ENCODE measurements at places on chromosomes 6 and 20. TPM values are rescaled to one million over a fixed set of nuclear protein-coding genes. Genes with fewer than 3 reads are reported as not detected.

Gene MUCL3
- total RNA-seq, result not detected

Gene TP53TG5
- total RNA-seq, result not detected

Gene GLP1R
- not detected for total RNA-seq

Gene RAET1L
- total RNA-seq, result not detected

Gene RSPO3
- 1.6 TPM for total RNA-seq

Gene HLA-G
- total RNA-seq, result not detected

Gene TBC1D20
- total RNA-seq, result 18.9 TPM

Gene ZNF322
- total RNA-seq, result 6.7 TPM

Gene GSTA3
- total RNA-seq, result not detected

Gene GSTA2
- total RNA-seq, result 2.0 TPM

Gene TCFL5
- total RNA-seq, result 2.0 TPM
